ENCODE measurements at places on chromosomes 3 and 15.

- DNase-seq: no peak
These were observed 34.1 kb upstream of the SMAD3 start for GRCh38 chr15:67031331-67031730.

- no peak for DNase-seq
These were observed 40.6 kb upstream of the TMEM108 start for GRCh38 chr3:132997404-132998185.

DNA sequence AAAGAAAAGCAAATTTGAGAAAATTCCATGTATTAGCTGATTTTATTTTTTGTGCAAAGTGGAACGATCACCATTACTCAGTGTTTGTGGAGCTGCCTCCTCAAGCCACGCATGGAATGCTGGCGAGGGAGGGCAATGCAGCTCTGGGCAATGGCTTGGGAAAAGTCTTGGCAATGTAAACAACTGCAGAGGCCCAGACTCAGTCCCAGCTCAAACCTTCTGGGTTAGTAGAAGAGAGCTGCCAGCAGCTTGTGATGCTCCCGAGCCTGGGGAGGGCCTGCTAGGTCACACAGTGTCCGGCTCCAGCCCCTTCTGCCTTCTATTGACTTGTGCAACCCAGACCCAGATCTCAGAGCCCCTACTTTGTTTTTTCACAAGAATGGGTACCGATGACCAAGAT is 4.3 kb downstream of the EPHB1 start:
- no peak for DNase-seq

DNA sequence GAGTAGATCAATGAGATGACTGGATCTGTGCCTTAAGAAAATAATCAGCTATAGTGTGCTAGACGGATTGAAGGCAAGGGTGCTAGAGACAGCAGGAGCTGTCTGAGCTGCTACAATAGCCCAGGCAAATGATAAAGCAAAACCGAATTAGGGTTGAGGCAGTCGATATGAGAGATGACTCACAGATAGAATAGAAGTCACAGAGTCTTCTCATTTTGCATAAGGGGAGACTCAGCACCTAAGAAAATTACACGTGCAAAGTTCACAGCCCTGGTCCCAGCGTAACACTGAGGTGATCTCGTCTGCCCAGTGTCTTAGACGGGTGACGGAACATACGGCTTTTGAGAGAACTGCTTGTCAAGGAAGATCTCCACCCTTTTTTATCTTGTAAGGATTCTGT is 11.6 kb downstream of the LPP start:
- DNase-seq: no peak

GRCh38 chr15:81216422-81216821 is 19.7 kb downstream of the IL16 start:
- DNase-seq: no peak

DNA sequence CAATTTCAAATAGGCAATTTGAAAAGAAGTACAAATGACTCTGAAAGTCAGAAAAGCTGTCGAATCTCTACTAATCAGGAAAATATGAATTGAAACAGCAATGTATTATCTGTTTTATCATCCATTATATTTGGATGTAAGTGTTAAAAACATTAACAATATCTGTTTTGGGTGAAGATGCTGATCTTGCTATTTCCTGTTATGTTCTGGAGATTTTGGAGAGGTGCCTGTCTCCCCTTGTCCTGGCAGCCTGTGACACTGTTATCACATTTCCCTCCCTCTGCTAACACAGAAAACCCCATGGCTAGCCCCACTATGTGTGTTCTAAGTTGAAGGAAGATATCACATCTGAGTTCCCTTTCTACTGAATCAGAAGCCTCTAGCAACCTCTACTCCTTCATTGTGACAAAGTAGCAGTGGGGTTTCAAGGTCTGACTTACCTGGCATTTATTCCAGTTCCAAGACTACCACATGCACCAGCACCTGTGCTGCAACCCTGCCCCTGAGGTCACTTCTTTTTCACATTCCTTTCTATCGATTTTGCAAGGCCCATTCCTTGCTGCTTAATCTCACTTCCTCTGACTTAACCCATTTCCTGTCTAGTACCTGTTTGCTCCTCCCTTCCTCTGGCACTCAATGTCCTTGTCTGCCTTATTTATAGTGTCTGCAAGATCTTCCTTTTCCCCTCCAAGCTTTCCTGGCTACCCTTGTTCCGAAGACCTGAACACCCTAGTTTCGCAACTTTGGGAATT is 95.5 kb upstream of the COL8A1 start:
- no peak for DNase-seq

GRCh38 chr15:60840306-60840702 is 361.4 kb upstream of the ICE2 start:
- DNase-seq: peak; percentile 42

GRCh38 chr3:88059380-88060170 is 520 bp downstream of the ZNF654 start:
- peak; percentile 32 for DNase-seq

DNA sequence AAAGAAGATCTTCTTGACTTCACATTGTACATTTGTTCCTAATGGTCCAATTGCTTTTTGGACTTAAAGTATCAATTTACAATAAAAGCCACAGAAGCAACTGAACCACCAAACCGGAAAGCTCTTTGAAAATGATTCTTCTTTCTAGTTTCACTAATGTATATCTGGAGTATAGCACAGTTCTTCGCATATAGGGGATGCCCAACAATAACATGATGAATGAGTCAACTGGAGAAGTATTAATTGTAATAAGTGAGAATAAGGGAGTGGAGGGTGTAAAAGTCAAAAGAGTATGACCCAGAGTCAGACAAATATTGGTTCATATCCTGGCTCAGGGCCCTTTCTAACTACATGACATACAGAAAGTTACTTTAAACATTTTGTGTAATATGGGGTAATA is 425.2 kb downstream of the ZBTB20 start:
- DNase-seq: no peak

DNA sequence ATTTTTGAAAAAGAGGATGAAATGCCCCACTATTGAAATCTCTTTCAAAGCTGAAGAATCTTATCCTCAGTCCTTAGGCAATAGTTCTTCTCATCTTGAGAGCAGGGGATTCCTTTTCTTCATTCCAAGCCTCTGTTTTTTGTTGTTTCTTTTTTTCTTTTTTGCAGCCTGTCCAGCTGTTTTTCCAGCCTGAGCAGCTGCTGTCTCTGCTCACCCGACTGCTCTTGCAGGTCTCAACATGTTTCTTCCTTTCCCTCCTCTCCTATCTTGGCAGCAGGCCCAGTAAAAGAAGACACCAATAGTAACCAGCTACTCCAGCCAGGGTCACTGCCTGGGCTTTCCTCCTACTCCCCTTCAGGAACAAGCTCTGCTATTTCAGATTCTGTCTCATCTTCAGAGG is 23.8 kb downstream of the MEX3B start:
- DNase-seq: peak; percentile 67

DNA sequence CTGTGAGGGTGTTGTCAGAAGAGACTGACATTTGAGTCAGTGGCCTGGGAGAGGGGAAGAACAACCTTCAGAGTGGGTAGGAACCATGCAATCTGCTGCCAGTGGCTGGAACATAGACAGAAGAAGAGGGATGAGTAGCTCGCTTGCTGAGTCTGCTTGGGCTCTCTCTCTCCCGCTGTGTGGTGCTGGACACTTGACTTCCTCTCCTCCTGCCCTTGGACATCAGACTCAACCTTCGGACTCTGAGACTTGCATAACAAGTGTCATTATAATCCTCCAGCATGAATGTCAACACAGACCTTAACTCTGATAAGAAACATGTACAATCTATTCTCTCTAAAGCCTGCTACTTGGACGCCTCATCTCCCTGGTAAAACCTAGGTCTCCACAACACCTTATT is 5.9 kb upstream of the NMD3 start:
- DNase-seq: no peak

DNA sequence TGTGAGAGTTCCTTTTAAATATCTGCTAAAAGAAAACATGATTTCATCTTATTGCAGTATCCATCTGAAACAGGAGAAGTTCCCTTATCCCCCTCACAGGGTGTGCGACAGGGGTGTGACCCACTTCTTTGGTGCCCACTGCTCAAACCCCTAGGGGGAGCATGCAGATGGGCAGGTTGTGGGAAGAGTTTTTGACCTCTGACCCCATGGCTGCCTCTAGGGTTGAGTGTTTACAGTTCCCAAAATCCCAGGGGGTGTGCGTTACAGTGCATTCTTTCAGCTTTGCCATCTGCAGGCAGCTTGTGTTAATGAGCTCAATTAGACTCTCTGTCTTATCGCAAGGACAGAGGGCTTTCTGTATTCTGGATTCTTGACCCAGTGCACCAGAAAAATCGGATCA is 443.2 kb upstream of the FRG2C start:
- no peak for DNase-seq

Measured in urothelium cell line (cell line).